Fibroblast of gingiva (primary cell): ENCODE measurements at places on chromosomes 13 and 19.

GRCh38 chr13:51731759-51732158 lies 72.2 kb downstream of the DHRS12 start:
- peak; percentile 76 for DNase-seq

DNA sequence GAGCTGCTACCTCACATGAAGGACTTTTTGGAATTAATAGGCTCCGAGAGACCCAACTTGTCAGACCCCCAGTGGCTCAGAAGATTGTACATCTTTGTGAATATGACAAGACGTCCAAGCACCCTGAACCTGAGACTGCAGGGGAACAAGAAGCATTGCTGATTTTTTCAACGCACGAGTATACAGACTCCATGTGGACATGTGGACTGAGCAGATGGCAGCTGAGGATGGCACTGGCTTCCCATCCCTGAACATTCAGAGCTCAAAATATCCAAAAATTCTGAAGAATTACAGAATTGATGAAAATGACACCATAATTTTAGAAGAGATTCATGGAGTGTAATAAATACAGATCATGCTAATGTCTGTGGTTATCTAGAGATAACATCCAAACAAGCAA lies 254.1 kb downstream of the MZT1 start:
- DNase-seq: no peak

GRCh38 chr19:37654118-37654517 lies 1.1 kb downstream of the ZFP30 start:
- DNase-seq: no peak

- DNase-seq: no peak
Measured at GRCh38 chr13:28136916-28137315, 1.4 kb upstream of the PAN3 start.

GRCh38 chr13:80116107-80116506 lies 224.8 kb downstream of the SPRY2 start:
- DNase-seq: peak; percentile 77

GRCh38 chr13:107649079-107649478 lies 566.3 kb downstream of the LIG4 start:
- DNase-seq: no peak

DNA sequence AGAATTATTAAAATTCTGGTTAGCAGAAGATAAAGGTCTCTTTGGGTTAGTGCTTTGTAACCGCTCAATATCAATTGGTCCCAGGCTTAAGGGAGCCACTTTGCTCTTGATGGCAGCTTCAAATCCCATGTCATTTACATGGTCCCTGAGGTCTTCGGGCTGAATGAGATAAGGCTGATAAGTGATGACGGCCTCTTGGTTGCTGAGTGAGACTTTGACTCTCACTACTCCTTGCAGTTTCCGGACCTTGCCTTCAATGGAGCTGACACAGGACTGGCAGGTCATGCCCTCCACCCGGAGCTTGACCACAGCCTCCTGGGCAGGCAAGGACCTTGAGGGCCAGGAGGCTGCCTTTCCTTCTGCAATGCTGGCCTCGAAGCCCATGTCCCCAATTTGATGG lies 36.8 kb downstream of the ATP7B start:
- DNase-seq: no peak

GRCh38 chr19:4018775-4019504 lies 11.4 kb downstream of the PIAS4 start:
- no peak for DNase-seq

DNA sequence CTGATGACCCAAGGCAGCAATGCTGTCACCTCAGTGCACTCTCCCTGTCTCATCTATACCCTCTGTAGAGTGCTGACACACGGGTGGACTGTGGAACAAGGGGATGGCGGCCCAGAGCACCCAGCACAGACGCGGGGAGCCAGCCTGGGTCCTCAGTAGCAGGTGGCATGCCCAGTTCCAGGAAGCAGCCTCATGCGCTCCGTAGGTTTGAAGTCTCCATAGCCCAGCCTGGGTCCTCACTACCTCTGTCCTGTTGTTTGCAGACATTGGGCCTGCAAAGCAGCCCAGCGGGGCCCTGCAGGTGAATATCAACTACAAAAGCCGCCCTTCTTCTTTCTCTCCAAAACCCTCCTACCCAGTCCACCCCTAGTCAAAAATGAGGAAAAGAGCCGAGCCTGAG lies 5.0 kb upstream of the SLC7A9 start:
- DNase-seq: no peak

DNA sequence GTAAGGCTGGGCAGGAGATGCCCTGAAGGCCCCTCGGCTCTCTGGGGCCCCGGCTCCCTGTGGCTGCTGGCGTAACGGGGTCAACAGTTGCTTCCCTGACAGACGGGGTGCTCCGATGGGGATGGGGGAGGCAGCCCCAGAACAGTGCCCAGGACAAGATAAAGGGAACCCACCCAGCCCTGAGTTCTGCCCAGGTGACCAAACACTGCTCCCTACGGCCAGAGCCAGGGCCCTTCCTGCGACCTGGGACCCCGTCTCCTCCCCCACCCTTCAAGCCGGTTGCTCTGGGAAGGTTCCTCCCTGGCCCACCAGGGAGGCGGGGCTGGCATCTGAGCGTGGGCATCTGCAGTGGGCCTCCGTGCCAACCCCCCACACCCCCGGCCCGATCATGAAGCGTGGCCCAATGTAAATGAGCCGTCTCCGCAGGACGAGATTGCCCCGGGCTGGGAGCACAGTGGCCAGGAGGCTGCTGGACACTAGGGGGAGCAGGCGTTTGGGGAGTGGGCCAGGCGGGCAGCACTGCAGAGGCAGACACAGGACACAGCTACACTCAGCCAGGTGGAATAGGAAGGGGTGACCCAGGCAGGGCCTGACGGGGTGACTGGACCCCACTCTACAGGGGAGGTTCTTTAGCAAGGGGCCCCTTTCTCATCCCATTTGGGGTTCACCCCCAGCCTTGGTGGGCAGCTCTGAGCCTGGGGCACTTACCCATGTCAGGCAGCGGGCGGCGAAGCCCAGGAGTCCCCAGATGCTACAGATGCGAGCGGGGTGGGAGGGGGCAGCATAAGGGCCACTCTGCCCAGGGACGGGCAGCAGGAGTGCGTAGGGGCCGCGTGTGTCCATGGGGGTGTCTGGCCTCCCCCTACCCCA lies 1.2 kb upstream of the NKPD1 start:
- peak; percentile 19 for DNase-seq

- DNase-seq: no peak
Measured at GRCh38 chr19:22602631-22603272, 31.4 kb upstream of the ZNF492 start.

GRCh38 chr13:44048326-44048725 lies 168.6 kb downstream of the LACC1 start:
- DNase-seq: no peak

- DNase-seq: no peak
Measured at GRCh38 chr19:51002542-51003311, 1.3 kb upstream of the KLK8 start.

DNA sequence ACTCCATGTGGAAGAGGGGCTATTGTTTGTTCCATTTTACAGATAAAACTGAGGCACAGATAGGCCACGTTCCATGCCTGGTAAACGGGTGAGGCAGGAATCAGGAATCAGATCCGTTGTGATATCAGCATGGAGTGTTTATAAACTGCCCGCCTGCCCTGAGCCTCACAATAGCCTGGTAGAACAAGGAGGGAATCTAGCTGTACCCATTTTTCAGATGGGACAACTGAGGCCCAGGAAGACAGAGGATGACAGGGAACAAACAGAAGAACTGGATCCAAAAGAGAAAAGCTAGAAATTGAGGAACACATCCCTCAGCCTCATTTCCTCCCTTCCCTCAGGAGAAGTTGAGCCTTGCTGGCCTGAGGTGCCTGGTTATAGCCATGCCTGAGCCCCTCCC lies 32.5 kb downstream of the CERS4 start:
- no peak for DNase-seq

DNA sequence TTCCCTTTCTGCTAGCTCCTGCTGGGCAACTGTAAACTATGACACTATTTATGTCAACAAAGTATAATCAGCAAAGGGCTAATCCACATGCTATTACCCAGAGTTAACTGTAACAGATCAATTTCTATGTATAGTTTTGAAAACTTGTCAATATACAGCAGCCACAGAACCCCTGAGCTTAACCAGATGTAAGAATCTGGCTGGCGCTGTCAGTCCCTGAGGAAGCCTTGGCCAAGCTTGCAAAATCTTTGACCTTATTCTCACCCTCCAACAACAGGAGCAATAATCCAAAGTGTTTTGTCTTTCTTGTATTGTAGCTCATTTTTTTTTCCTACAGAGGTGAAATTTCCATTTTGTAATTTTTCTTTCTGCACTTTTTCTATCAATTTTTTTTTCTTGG lies 1230.1 kb upstream of the SLC10A2 start:
- DNase-seq: no peak

GRCh38 chr13:42174344-42175162 lies 97.4 kb upstream of the AKAP11 start:
- no peak for DNase-seq

GRCh38 chr13:99982036-99982730 lies 599 bp downstream of the ZIC2 start:
- DNase-seq: peak; percentile 15

DNA sequence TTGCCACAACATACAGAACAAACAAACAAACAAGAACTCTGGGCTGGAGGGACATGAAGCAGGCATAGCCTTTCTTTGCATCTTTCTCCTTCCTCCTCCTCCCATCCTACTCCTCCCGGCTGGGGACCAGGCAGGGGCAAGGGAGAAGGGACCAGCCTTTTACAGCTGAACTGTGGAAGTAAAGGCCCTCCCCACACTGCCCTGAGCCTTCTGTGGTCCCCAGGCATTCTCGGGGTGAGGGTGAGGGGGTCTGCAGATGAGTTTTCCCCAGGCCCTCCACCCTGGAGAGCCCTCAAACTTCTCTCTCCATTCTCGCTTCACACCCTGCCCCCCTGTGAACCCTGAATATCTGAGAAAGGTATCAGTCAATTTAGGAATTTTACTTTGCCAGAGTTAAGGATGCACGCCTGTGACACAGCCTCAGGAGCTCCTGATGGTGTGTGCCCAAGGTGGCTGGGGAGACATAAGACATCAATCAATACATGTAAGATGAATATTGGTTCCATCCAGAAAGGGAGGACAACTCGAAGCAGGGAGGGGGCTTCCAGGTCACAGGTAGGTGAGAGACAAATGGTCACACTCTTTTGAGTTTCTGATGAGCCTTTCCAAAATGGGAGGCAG lies 170.9 kb downstream of the COL4A1 start:
- DNase-seq: no peak

DNA sequence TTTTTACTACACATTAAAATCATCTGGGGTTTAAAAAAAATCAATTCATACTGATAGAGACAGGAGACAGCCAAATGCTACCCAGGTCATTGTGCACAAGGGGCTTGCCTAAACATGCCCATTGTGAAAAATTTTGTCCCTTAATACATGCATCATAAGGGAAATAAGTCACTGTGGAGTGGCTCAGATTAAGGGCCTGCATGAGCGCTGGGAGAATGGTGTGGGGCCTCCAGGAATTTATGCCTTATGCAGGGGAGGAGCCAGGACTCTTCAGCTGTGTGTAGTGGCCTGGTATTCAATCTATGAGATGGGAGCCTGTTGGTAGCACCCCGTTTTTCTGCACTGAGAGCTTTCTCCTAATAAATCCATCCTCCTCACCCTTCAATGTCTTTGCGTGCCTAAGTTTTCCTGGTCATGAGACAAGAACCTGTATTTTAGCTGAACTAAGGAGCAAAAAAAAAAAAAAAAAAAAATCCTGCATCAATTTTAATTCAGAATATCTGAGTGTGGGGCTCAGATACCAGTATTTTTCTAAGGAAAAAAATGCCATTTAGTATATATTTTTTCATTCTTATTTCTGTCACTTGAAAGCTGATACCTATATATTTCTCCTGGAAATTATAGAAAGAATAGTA lies 997.6 kb upstream of the ATXN8OS start:
- no peak for DNase-seq

- no peak for DNase-seq
Measured at GRCh38 chr13:50643060-50643459, 200.4 kb downstream of the DLEU7 start.

GRCh38 chr13:51440381-51440780 lies 12.5 kb downstream of the INTS6 start:
- no peak for DNase-seq
